H9 (cell line): ENCODE measurements at places on chromosomes 6 and 20.

DNA sequence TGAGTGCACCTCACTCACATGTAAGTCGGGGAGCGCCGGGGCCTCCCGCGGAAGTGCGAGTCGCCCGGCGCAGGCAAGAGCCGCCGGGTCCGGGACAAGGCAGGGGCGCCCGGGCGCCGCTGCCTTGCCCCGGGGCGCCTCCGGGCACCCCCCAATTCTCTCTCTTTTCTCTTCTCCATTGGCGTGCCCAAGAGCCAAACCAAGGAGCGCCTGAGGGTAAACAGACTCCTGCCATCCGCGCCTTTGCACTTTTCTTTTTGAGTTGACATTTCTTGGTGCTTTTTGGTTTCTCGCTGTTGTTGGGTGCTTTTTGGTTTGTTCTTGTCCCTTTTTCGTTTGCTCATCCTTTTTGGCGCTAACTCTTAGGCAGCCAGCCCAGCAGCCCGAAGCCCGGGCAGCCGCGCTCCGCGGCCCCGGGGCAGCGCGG is 36.8 kb downstream of the GNAS start:
- DNase-seq = no peak

GRCh38 chr6:40996591-40997233 is 42.3 kb downstream of the UNC5CL start:
- peak; percentile 55 for DNase-seq

GRCh38 chr20:58179083-58179431 is 49.4 kb downstream of the ANKRD60 start:
- DNase-seq = no peak

GRCh38 chr20:25226433-25227316 is 21.2 kb upstream of the PYGB start:
- DNase-seq = no peak
